ENCODE measurements at places on chromosomes 3 and 15. TPM values are rescaled to one million over a fixed set of nuclear protein-coding genes. Genes with fewer than 3 reads are reported as not detected.

Gene GUCA1C
- not detected for total RNA-seq

Gene TMEM266
- 0.06 TPM for total RNA-seq

Gene CCPG1
- total RNA-seq: 16.5 TPM

Gene REC114
- not detected for total RNA-seq

Measured in G401 (cell line).